Kidney glomerular epithelial cell (primary cell): ENCODE measurements at places on chromosomes 11 and 22.

DNA sequence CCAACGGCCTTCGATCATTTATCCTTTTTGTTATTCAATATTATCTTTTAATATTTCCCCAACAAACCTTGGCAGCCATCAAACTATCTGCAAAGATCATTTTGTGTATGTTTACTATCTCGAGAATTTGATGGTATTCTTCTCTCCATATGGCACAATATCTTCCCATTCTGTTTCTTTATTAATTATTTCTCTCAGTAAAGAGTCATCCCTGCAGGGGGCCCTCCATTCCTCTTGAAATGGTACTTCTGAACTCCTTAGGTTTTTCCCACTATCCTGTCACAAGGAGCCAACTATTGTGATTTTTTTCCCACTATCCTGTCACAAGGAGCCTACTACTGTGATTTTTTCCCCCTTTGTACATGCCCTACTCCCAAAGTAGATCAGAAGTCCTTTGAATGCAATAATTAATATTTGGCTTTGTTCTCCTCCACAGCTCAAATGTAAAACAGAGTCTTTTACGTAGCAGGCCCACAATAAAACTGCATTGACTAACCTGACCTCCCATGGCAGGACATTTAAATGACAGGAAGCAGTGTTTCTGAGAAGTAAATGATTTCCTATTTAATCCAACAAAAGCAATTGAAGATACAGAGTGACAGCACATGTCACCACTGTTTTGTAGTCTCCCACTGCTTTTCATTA lies 43.3 kb downstream of the PDGFD start:
- no peak for DNase-seq

DNA sequence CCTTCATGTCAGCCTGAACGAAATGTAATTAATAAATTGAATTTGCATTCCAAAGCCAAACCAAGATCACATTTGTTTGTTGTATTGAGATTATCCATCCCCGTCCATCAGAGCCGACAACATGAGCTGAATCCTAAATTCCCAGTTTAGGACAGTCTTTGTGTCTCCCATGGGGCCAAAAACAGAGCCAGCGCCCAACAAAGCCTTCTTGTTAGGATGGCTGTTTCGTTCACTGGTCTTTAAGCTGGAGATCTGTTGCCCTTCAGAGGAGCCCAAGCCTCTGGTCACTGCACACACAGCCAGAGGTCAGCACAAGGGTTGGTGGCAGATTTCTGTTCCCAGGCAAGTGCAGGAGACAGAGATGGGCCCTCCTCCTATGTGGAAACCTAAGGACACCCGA lies 25.8 kb downstream of the DSCAML1 start:
- no peak for DNase-seq

GRCh38 chr11:125903711-125904659 lies at the start of gene DDX25:
TSS of gene DDX25 (plus strand) at chr11:125904508. CDS start at chr11:125904518, 10 bp downstream.
- no peak for DNase-seq

DNA sequence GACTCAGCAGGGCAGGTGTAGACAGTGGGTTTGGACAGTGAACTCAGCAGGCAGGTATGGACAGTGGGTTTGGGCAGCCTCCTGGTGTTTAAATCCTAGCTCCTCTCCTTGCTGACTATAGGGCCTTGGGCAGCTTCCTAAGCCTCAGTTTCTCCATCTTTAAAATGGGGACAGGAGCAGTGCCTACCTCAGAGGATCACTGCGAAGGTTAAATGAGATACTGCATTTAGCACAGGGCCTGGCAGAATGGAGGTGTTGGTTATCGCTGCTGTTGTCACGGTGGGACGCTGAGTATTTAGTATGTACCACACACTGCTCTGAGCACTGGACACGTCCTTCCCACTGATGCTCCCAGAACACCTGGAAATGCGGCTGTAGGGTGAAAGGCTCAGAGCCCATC lies 14.4 kb upstream of the SCGB1A1 start:
- DNase-seq: no peak

DNA sequence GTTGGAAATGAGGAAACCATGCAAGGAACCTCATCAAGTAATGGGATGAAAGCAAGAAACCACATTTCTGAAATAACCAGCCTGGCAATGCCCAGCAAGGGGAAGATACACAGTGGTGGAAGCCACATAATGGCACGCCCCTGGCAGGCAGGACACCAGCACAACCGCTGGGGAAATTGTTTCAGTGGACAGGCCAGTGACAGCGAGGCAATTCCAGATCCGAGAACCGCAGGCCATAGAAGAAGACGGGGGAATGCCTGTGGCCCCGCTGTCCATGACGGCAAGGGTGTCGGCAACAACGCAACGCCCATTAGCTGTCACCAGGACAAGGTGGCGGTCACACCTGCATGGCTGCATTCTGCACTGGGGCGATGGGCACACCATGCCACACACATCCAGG lies 1389.6 kb downstream of the BRD1 start:
- no peak for DNase-seq

GRCh38 chr11:117010808-117011540 lies 87.3 kb downstream of the SIK3 start:
- DNase-seq: peak; percentile 62

GRCh38 chr22:35840302-35840739 lies 122.6 kb downstream of the APOL5 start:
- peak; percentile 91 for DNase-seq

DNA sequence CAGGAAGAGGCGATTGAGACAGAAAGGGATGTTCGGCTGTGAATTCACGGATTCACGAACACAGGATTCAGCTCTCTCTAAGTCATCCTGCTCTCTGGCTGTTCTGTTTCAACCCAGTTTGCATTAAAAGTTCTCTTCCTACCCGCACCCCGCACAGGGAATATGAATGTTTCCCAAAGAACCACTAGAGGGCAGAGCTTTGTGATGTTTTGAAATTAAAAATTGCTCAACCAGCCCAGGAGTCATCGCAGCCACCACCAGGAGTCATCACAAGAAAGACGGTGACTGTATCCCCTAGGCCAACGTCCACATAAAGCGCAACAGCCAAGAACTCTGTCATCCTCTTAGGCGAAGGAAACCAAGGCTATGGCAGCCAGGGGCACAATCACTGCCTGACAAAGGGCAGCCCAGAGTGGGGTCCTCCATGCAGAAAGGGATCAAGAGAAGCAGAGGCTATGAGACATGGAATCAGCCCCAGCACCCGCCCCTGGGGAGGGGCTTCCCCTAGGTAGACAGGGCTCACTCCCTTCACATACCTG lies 122.4 kb downstream of the WT1 start:
- DNase-seq: peak; percentile 78

DNA sequence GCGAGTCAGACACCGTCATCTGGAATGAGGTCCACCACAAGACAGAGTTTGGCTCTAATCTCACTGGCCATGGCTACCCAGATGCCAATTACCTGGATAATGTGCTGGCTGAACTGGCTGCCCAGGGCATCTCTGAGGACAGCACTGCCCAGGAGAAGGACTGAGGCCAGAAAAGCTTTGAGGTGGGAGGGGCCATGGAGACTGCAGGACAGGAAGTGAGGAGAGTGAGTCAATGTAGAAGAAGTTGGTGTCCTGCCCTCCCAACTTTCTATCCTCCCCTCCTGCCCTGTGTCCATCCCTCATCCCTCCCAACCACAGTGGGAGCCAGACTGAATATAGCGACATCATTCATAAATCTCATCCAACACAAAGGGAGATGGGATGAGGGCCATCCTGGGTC lies 8.0 kb downstream of the MPEG1 start:
- no peak for DNase-seq

- DNase-seq: no peak
These were observed 1.7 kb upstream of the IL10RA start for GRCh38 chr11:117984476-117984875.

DNA sequence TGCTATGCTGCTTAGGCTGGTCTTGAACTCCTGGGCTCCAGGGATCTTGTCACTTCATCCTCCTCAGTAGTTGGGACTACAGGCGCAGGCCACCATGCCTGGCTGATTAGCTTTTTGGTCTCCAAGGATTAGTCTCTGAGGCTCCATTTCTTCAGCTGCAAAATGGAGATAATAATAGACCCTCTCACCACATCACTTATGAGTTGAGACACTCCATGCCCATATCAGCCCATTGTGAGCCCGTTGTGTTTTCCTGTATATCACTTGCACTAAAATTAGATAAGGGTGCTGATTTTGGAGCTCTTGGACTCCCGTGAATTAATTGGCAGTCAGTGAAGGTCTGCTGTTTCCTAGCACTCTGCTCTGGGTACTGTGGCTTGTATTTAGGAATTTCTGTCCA lies 36.0 kb downstream of the DEPDC5 start:
- no peak for DNase-seq

DNA sequence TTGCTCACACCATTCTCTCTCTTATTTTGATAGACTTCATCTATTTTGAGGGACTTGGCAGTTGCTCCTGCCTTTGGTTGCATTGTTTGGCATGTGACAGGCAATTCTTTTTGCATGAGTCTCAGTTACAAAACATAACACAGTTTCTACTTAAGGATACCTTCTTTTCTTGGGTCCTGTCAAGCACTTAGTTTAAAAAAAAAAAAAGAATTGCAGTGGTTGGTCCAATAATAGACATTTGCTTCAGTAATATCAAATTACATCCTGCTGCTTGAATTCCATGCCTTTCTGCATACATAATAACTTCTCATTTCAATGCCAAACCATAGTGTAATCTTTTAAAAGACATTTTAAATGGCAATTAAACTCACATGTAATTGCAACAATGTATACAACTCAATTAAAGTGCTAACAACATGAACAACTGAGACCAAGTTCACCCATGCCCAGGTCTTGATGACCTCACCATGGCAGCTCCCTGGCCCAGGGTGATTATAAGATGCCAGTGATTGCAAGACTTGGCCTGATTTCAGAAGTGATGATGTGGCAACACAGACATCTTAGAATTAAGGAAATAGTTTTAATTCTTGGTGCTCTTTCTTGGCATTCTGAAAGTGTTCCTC lies 32.2 kb upstream of the PLET1 start:
- peak; percentile 29 for DNase-seq

DNA sequence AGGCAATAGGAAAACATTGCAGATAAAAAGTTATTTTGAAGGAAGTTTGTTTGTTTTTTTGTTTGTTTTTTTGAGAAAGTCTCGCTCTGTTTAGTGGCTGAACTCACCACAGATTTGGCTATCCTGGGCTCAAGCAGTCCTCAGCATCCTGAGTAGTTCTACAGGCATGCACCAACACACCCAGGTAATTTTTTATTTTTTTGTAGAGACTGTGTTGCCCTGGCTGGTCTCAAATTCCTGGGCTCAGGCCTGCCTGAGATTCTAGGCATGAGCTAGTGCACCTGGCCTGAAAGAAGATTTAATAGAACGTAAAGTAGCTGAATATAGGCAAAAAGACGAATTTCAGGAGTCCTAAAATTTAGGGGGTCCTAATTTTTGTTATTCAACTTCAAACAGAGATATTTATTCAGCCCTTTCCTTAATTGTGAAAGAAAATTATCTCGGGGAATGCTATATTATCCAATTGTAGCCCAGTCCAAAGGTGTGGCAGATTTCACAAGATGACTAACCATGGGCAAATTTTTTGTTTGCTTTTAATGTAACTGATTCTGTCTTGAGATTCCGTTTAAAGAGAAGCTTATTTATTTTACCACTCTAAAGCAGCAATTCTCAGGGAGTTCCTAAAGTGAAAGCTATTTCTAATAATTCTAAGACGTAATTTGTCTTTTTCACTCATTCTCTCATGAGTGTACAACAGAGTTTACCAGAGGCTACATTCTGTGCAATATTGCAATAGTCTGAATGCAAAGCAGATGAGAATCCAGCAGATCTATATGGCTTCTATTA lies 940 bp downstream of the IL18 start:
- DNase-seq: peak; percentile 24

- no peak for DNase-seq
These were observed 143.8 kb downstream of the NECTIN1 start for GRCh38 chr11:119585043-119585781.

DNA sequence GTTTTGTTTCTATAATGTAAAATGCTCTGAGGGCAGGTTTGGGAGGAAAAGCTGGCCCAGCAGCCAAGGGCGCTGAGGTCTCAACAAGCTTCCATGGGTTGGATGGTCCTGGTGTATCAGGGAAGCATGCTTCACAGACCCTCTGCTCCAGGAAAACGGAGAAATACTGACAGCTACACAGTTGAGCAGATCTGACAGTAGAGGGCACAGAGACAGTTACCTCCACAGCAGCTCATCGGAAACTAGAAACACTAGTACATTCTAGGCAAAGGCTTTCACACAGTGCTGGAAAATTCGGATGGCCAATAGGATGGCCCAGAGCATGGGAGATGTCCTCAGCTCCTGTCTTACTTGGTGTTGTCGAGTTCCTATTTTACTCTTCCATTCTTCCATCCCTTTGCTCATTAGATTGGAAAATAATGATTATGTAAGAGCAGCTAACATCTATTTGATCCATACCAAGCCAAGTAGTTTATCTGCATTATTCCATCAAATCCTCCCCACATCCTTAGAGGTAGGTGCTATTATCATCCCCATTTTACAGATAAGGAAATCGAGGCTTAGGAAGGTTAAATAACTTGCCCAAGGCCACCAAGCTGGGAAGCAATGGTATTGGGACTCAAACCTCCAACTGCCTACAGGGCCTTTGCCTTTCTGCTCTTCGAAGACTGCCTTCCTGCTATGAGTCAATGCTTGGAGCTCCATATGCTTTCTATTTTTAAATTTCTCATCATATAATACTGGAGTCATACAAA lies 28.3 kb downstream of the LMO2 start:
- no peak for DNase-seq

DNA sequence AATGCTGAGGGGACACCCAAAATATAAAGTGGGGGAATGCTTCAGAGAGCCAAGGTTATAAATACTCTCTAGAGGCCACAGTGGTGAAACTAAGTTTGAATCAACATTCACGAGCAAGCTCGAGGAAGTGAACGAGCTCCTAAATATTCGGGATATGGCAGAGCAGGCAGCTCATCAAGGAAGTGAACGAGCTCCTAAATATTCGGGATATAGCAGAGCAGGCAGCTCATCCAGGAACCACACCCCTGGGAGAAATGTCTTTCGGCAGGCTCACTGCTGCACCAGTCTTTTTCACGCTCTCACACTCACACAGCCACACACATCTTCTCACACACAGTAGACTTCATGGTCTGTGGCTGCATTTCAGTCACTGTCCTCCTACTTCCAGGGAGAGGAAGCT lies 787.5 kb downstream of the OPCML start:
- no peak for DNase-seq

DNA sequence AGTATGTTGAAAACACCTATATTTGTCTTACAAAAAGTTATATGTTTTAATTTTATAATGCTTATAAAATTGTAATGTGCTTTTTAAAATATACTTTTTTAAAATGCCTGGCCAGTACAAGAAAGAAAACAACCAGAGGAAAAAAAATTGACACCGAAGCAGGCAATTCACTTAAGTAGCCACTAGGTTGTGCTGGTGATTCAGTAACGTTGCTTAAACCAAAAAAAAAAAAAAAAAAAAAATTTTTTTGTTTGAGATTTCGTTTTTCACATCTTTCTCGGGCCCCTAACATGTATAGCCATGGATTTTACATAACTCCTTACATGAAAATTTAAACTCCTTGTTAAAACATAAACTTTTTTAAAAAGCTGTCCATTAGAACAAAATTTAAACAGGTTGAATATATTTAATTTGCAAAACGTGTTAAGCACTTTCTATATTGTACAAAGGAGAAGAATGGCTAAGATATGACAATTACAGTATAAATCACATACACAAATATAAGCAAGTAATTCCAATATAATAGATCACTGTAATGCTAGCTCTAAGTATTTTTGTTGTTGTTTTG lies 9.2 kb downstream of the OR8B4 start:
- peak; percentile 14 for DNase-seq

GRCh38 chr11:29312812-29313211 lies 704.0 kb downstream of the KCNA4 start:
- peak; percentile 11 for DNase-seq
